ENCODE measurements at places on chromosomes 13 and 19.

GRCh38 chr13:99577934-99578917, 77.0 kb downstream of the TM9SF2 start:
- DNase-seq = no peak

GRCh38 chr19:29882719-29883105, 59.3 kb upstream of the URI1 start:
- no peak for DNase-seq

DNA sequence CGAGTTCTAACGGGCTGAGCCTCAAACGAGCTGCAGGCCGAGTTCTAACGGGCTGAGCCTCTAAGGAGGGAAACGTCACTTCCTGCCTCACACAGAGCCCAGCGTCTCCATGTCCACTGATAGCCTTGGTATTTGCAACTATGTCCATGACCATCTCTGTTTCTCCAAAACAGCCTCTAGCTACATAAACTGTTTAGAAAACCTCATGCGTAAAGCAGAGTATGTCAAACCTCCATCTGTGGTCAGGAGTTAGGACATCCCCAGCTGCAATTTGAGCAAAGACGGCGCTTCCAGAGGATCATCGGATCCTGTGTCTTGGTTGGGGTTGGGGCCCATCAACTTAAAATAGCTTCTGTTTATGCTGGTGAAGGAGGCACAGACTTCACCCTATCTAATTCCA, 20.8 kb downstream of the RASA3 start:
- no peak for DNase-seq

GRCh38 chr13:41013835-41014234, 5.3 kb downstream of the ELF1 start:
- DNase-seq = no peak

DNA sequence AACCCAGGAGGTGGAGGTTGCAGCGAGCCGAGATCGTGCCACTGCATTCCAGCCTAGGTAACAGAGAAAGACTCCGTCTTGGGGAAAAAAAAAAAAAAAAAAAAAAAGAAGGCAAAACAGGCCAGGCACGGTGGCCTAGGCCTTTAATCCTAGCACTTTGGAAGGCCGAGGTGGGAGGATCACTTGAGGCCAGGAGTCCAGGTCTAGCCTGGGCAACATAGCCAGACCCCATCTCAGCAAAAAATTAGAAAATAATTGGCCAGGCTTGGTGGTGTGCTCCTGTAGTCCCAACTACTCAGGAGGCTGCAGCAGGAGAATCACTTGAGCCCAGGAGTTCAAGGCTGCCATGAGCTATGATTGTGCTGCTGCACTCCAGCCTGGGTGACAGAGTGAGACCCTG, 43.4 kb downstream of the CRTC1 start:
- no peak for DNase-seq

All from CD4-positive, alpha-beta T cell treated with Interleukin-10 for 1 hour (primary cell).